T-helper 2 cell treated with Interferon-gamma antibody and Interleukin-4, amounts not matched to agents 5 μg/mL and 100 μg/mL, for 36 hours (primary cell): ENCODE measurements at places on chromosomes 3 and 15.

DNA sequence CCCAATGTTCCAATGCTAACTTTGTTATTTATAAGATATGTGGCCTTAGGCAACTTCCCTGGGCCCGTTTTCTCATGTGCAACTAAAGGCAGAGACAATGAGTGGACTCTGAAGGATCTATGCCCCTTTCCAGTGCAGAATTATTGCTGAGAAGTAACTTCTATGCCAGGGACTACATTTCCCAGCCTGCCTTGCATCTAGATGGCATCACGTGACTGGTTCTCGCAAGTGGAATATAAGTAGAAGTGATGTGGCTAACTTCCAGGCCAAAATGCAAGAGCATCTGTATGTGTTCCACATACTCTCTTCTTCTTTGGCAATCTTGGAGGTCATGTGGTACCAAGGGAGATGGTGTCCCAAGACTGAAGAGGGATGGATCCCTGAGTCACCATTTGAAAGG, 674.4 kb downstream of the NTRK3 start:
- no peak for DNase-seq

GRCh38 chr15:81373775-81374395, at the start of gene TMC3:
TSS of gene TMC3 (minus strand) at chr15:81374213. CDS start at chr15:81374077, 136 bp downstream.
- no peak for DNase-seq

DNA sequence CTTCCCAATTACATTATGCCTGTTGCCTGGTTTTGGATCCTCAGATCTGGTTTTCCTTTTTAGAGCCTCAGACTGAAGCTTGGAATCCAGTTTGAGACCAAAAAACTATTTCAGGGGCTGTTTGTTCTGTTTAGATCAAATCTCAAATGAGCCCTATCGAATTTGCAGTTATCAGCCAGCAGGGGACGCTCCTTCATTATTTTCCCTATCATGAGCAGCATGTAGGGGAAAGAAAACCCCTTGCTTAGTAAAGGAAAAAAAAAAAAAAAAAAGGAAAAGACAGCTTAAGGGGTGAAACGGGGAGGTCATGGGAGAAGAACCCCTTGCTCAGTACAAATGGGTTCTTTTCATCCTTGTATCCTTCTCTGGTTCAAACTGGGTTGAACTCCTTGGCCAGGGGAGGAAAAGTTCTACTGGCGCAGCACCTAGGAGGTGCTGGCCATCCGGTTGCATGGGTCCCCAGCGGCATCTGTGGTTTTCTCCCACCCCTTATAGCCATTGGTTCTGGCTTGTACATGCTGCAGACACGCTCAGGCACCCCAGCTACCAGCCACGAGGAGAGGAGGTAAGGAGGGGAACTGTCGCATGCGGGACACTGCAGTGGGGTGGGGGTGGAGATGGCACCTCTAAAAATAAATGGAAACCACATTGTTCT, 1375.1 kb upstream of the ALCAM start:
- no peak for DNase-seq

GRCh38 chr3:151113343-151113742, 27.9 kb downstream of the MED12L start:
- no peak for DNase-seq

GRCh38 chr15:36172955-36173354, 406.5 kb upstream of the CDIN1 start:
- no peak for DNase-seq

DNA sequence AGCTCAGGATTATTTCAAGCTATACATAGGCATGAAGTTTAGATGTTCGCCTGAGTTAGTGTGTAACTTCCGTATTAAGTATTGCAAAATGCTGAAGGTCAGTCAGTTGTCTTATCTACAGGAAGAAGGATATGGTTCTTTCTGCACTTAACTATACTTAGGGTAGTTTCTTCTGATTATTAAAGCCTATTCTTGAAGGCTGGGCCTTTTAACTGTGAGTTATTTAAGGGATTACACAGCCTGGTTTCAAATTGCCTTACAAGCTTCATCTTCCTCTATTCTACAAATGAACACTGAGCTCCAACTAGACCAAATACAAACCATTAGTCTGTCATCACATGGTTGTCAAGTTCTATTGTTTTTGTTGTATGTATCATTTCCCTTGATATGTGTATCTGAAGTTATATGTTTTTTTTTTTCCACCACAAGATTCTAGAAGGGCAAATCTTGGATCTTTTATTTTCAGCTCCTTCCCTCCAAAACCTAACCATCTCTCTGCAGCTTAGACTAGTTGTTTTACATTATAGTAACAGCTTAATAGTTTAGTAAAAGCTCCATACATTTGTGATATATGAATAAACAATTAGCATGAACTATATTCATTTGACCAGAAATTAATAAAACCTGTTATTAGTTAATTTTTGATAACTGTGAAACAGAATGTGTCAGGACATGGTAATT, 272.9 kb upstream of the KCNMB2 start:
- no peak for DNase-seq

GRCh38 chr15:57640930-57641682, 49.4 kb downstream of the MYZAP start:
- DNase-seq, result no peak

DNA sequence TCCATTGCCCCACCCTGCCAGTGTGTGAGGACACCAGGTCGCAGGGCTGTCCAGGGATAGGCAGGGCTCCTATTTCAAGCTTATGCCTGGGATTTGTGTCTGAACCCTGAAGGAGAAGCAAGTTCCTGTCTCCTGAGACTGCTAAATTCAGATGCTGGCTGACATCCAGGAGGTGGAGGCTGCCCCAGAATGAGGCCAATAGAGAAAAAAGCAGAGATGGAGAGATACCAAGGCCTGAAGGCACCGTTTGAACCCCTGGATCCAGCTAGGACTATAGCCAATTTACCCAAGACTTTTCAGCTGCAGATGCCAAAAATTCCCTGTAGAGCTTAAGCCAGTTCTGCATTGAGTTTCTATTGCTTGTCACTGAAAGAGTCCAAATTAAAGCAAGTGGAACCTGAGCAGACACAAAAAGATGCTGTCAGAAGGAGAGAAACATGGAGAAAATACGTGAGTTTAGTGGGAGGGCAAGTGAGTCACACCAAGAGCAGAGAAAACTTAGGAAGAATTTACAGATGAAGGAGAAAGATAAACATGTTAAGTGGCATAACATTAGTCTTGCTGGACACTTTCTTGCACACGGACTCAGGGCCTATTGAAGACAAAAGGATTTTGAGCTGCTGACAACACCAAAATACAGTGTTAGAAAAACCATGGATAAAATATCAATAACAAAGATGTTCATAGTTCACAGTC, 148.6 kb downstream of the CNTN3 start:
- DNase-seq, result no peak

- no peak for DNase-seq
Observed at GRCh38 chr3:24471486-24471885, 23.2 kb downstream of the THRB start.

GRCh38 chr15:61038910-61039309, 190.2 kb downstream of the RORA start:
- no peak for DNase-seq

GRCh38 chr15:39083213-39083612, 497.7 kb upstream of the THBS1 start:
- DNase-seq, result no peak

DNA sequence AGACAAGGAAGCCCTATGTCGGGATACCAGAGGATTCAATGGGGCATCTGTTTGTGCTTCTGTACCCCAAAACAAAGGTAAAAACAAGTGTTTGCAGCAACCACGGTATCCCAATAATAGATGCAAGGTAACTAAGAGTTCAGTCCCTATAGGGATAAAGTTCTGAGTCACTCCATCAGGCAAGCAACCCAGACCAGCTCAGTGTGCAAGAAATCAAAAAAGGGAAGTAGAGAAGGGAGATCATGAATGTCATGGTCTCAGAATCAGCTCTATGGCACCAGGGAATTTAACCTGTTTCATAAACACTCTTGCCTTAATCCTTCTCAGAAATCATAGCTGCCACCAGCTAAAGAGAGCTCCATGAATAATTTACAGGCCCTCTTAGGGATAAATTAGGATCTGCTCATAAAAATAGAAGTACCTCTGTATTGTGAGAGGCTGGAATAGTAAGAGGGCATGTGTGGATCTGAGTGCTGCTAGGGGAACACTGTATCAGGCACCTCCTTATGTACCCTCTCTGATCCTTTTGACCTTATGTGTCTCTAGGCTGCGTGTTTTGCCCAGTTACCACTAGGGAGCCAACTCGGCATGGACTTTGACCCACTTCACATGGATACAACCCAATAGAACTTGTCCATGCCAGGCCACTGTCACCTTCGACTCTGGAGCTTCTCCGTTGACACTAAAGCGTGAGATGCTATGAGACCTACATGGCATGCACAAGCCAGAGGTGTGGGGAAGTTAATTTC, 754.6 kb downstream of the AGBL1 start:
- DNase-seq, result no peak

DNA sequence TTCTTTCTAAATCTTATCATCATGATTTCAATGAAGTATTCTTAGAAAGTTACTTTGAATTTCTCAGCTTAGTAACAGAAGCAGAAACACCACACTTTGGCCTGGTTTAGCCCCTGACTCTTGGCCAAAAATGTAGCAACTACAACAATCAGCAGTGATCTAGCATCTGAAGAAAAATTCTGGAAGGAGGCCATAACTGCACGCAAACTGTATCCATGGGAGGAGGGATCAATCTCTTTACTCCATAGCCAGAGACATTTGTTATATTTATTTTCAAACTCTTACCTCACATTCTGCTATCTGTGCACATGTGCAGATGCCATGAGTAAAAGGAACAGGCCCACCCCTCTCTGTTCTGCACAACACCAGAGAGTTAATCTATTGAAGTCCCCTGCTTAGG, 251.0 kb upstream of the P2RY1 start:
- no peak for DNase-seq

DNA sequence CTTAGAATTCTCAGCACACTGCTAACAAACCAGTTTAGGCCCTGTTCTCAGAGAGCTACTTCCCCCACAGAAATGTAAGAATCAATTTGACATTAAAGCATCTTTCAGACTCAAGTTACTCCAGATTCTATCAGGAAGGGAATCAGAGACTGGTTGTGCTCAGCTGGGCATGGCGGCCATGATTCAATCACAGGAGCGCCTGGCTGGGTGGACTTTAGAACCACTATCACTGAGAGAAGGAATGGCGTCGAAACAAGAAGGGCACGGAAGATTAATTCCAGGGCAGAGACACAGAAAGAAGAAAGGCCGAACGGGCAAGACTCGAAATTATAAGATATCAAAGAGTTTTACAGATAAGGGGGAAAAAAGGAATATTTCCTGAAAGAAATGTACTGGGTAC, 6.2 kb downstream of the TNIK start:
- DNase-seq, result no peak

DNA sequence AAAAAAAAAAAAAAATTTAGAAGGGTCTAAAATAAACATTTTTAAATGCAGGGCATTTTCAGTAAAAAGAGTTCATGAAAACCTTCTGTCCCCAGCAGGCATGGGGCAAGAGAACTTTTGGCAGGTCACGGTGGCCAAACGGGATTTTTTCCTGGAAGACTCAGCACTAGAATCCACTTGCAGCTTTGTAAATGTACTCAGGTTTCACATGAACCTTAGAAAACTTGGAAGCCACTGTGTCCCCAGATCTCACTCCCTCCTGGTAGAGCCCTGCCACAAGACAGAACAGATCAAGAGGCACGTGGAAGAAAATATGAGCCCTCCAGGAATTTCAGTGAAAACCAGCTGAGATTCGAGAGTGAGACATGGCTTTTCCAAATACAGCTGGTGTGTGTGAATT, 2.1 kb upstream of the GNB5 start:
- no peak for DNase-seq

- DNase-seq, result peak; percentile 9
Observed at GRCh38 chr15:39685999-39686613, 96.5 kb downstream of the FSIP1 start.

DNA sequence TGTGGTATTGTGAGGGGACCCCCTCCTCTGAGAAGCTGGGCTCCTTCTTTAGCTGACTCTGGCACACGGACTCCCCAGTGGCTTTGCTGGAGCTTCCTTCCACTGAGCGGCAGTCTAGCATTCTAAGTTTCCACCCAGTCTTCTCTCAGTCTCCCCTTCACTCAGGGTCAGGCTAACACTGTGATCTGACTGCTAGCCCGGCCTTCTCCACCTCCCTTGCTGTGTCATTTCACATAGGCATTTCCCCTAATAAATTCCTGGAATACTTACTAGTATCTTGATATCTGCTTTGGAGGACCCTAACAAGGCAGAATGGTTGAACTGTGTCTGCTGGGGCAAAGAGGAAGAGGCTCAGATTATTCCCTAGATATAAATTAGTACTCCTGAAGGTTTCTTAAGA, 106.2 kb upstream of the THBS1 start:
- no peak for DNase-seq

GRCh38 chr3:25854635-25855034, 64.7 kb downstream of the OXSM start:
- no peak for DNase-seq

GRCh38 chr3:188465311-188465710, 311.4 kb downstream of the LPP start:
- no peak for DNase-seq

- no peak for DNase-seq
Observed at GRCh38 chr3:190336516-190337189, 14.4 kb upstream of the CLDN1 start.

DNA sequence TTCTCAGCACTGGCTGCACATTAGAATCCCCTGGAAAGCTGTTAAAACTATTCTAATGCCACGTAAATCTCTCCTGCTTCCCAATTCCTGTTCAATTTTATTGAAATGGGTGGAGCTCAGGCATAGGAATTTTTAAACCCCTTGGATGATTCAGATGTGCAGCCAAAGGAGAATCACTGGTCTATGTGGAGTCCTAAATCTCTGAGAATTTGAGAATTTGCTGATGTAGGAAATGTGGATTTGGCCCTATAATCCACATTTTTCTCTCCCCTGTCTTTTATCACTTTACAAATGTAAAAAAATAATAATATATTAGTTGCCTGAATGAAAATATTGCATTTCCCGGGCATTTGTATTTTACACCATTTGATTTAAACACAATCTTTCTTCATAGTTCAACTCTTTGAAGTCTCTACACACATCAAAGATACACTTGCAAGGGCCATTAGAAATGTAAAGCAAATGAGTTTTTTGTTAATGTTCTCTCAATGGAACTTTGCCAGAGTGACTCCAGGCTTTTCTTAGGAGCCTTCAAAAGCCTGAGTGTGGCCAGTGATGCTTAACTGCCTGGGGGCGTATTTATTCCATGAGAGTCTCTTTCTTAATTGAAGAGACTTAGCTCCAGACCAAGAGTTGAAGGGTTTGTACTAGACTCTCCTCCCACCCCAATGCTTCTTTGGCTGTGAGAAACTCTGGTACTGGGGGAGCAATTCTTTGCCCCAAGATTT, 48.8 kb upstream of the PTX3 start:
- no peak for DNase-seq
